ENCODE measurements at places on chromosomes 2 and 18.

- DNase-seq: no peak
Observed at GRCh38 chr2:83112858-83113257, 1346.2 kb downstream of the SUCLG1 start.

DNA sequence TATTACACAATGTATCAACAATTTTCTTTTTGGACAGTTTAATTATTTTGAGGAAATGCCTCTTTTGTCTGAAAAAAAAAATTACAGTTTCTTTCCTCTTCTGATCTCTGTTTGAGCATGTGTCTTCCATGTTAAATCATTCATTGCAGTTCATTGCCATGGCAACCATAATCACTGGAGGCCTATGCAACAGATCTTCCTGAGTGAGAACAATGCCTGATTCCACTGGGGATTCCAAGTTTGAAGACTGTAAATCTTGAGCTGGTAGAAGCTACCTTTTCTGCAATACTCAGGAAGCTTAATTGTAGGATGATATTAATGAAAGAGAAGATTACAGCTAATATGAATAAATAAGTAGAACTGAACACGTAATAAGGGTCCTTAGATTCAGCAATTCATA is 721.4 kb upstream of the CNTNAP5 start:
- DNase-seq: no peak

DNA sequence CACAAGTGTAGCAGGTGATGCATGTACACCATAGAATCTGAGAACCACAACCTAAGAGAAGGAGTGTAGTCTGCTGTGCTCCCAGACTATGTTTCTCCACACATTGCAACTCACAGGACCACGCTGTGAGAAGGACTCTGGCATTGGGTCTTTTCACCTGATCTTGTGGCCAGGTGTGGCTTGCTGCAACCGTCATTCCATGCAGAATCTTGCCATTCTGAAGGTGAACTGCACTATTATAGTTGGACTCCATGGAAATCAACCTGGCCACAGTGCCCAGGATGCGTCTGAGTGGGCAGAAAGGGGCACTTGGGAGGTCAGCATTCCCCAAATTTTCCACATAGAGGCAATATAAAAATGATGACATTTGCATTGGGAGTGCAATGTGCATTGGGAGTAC is 122.2 kb downstream of the CAPN13 start:
- DNase-seq: no peak

DNA sequence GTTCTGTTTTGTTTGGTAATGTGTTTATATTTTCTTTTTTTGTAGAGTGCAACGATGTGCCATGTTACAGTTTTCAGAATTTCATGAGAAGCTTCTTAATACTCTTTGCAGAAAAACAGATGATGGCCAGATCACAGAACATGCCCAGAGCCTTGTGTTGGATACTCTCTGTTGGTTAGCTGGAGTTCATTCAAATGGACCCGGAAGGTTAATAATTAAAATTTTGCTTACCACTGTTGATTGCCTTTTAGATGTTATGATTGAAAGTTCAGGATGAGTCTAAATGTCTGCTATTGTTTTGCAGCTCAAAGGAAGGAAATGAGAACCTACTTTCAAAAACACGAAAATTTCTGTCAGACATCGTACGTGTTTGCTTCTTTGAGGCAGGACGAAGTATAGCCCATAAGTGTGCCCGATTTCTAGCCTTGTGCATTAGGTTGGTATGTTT is 85.2 kb downstream of the BIRC6 start:
- no peak for DNase-seq

DNA sequence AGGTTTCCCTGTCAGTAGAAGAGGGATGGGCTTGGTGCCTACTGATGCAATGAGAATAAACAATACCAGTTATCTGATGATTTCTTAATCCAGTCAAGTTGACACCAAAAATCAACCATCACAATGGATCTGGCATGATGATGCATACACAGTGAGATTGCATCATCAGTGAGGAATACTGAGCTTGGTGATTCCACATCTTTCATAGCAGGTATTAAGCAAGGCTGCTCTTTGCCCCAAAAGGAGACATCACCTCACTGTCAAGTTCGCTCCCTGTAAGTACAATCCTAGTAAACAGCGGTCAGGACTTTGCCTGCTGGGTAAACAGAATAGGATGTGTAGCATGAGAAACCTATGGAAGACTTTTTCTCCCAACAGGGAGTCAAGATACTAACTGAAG is 282.7 kb upstream of the CDH2 start:
- no peak for DNase-seq

DNA sequence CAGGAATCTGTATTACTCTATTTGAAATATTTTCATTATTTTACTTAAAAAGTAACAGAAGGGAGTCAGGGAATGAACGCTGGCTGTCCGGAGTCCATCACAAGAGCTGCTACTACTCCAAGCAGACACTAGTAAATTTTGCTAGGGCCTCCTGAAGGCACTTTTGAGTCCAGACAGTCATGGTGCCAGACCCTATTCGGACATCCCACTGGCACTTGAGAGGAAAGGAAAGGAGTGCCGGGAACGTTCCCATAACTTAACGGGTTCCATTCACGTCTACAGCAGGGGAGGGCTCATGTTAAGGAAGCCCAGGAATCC is 563 bp upstream of the GMCL1 start:
- no peak for DNase-seq

GRCh38 chr2:121008975-121009374 is 273.3 kb downstream of the GLI2 start:
- DNase-seq: no peak

DNA sequence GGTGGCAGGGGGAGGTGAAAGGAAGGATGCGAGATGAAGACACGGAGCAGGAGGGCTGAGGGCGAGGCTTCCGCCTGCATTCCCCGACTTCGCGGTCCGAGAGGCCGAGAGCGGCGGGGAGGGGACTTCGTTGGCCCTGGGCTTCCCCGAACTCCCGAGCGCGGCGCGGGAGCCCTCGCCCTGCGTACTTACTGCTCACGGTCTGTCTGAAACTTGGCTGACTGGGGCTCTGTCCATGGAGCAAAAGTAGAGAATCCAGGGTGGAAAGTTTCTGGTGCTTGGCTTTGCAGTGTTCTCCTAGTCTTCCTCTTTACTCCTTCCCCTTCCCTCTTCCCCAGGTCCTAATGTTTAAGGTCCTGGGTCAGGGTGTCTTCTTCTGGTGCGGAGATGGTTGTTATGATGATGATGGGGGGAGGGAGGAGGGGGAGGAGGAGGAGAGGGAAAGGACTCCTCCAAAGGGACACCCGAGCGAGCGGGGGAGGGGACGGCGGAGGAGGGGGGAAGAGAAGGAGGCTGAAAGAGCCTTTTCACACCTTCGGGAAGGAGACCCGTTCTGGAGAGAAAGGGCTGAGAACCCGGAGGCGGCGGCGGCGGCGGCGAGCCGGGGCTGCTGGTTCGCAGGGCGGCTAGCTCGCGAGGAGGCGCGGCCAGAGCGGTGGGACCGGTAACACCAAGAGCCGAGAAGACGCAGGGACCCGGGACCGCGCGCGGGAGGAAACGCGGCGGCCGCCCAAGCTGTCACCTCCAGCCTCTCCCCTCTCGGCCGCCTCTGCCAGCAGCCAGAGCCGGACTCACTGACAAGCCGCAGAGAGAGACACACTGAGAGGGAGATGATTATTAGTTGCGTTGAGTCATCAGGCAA is at the start of gene SATB2:
SATB2 (minus strand) TSS at position 793 of the 862 bp plus-strand sequence. CDS start 1,902 bp downstream, outside the sequence.
- DNase-seq: no peak

DNA sequence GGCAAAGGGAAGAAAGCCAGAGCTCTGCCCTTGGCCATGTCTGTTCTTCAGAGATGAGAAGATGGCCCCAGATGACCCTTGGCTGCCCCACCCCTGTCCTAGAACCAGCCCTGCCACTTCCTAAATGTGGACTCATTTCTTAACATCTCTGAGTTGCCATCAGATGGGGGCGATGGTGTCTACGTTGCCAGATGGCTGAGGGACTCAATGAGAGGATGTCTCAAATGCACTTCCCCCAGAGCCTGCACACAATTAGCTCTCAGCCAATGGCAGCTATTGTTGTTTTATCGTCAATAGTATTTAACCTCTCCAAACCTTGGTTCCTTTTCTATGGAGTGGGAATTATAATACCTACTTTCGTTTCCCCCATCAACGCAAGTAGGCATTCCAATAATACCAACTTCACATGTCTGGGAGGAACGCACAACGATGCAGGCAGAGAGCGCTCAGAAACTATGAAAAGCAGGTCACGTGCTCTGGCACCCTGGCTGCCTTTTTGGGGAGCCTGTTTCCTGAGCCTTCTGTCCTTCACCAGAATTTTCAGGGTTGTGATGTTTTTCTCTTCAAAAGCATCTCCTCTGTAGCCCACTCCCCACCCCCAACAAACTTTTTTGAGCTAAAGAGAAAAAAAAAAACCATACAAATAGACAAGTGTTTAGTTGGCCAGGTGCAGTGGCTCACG is 100.3 kb downstream of the MCFD2 start:
- DNase-seq: no peak

DNA sequence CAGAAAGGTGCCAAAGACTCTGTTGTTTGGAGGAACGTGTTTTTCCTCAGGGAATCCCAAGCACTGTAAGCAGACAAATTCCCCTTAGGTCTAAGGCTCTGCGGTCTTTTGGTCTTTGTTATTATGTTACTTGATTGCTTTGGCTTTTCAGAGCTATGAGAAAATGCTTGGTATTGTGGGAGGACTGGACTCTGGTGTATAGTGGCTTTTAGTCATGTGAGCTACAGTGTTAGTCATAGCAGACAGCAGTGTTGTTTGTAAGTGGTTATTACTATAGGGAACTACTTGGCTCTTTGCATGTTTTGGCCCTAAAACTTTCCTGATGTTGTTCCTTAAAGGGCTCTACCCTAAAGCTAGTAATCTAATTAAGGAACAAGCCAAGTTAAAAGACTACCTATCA is 956.2 kb upstream of the LRATD1 start:
- no peak for DNase-seq

- no peak for DNase-seq
Observed at GRCh38 chr2:241199897-241200821, 11.7 kb downstream of the ANO7 start.

DNA sequence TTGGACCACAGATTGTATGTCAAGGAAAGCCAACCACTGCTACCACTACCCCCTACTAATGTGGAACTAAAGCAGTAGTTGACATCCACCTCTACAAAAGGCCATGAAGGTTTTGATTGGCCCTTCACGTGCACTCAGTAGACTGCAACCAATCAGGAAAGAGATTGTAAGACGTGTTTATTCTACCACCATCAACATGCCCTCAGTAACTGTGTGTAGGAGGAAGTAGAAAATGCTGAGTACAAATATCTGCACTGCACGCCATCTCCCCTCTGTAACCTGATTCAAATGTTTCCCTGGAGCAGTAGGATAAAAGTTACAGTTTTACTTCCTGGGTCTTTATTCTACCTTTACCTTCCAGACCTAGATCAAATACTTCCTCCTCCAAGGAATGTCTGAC is 2.9 kb upstream of the CASP10 start:
- DNase-seq: no peak

DNA sequence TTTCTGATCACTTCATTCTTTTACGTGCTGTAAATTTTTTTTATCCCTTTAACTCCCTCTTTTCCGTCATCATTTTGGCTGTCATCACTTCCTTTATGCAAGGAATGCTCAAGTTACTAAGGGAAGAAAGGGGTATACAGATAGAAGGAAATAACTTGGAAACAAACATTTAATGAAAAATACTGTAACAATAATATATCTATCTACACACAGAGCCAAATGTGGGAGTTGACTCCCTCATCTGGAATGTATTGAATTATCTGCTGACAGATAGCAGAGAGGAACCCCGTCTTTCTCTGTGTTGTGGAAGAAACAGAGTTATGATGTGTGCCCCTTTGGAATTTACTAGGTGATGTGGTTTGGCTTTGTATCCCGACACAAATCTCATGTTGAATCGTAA is 182.5 kb upstream of the NXPH2 start:
- DNase-seq: no peak

- no peak for DNase-seq
Observed at GRCh38 chr2:200765995-200766660, 45.6 kb upstream of the BZW1 start.

- DNase-seq: no peak
Observed at GRCh38 chr2:40511661-40512213, 59.8 kb upstream of the SLC8A1 start.

DNA sequence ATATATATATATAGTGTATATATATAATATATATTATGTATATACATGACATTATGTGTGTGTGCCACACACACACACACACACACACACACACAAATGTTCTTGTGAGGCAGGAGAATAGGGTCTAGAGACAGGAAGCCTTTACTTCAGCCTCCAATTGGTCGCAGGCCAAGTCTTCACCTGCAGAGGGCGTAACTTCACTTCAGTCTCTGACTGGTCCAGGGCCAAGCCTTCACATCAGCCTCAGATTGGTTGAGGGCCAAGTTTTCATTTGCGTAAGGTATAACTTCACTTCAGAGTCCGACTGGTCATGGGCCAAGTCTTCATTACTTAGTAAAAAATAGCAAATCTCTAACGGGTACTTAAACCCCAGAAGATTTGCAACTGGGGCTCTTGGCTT is 13.2 kb upstream of the SS18 start:
- DNase-seq: no peak

- DNase-seq: no peak
Observed at GRCh38 chr18:74389171-74389927, 67.8 kb downstream of the DIPK1C start.

DNA sequence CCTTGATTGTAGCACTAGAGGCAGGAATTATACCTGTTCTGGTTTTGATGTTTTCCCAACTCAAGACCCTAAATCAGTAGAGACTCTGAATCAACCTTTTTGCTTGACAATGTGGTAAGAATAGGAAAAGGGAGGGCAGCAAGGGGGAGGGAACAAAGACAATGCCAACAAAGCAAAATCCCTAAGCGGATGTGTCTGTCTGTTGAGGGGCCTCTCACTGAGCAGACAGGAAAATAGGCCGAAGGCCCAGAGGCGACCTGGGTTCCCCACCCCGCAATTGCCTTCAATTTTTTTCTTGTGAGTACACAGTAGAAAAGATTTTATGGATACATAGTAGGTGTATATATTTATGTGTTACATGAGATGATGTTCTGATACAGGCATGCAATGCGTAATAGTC is 75.6 kb downstream of the MAP4K4 start:
- DNase-seq: no peak

DNA sequence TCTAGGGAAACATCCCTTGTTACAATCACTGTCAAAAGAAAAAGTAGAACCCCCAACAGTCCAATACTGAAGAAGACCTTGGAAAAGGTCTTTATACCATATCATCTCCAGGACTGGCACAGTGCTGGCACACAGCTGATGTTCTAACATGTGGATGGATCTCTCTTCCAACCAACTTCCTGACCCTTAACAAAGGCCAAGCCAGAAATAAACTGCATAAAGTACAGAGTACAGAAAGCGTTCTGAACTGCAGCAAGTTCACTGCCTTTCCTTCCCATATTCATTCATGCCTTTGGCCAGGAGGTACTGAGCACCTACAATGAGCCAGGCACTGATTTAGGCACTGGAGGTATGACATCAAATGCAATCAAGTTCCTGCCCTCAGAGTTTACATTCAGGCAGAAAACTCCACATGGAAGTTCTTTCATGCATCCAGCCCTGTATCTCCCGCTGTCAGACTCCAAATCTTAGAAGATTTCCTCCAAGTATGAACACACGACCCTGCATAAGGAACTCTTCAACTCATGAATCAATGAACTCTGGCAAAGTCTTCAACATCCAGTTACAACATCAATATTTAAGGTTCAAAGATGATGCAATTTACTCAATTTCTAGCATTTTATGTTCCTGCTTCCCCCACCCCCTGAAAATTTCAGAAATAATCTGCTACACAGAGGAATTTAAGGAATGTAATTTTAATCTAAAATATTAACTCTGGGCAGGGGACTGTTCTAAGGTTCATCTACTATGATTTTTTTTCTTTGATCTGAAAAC is 33.8 kb downstream of the ACVR1 start:
- DNase-seq: no peak
